Activated CD4-positive, alpha-beta T cell treated with anti-CD3 and anti-CD28 coated beads, Interleukin-2, Interleukin-6, amounts not matched to agents 100 ng/mL and 50 ng/mL, durations not matched to agents 16 hours and 8 hours (primary cell): ENCODE measurements at places on chromosomes 3 and 15.
A peak's percentile ranks its signal among the peaks of the same experiment; 100 is the strongest.

DNA sequence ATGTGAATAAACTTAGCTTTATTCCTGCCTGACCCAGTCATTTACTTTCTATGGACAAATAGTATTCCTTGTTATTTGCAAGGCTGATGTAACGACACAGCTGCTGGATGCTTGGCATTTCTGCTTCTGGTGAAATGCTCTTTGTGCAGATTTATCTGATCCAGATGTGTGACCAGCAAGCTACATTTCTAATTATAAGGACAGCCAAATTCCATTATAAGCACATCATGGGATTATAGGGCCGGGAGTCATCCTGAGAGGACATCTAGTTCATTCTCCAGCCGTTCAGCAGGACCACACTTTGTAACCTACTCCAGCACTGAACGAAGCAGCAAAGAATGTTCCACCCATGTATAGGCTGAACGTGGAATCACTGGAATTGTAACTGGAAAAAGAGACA lies 42.9 kb downstream of the FNDC3B start:
- DNase-seq = no peak

- no peak for DNase-seq
These were observed 117.9 kb downstream of the MITF start for GRCh38 chr3:69856965-69857705.

- no peak for DNase-seq
These were observed 417 bp downstream of the HACD2 start for GRCh38 chr3:123584284-123584987.

DNA sequence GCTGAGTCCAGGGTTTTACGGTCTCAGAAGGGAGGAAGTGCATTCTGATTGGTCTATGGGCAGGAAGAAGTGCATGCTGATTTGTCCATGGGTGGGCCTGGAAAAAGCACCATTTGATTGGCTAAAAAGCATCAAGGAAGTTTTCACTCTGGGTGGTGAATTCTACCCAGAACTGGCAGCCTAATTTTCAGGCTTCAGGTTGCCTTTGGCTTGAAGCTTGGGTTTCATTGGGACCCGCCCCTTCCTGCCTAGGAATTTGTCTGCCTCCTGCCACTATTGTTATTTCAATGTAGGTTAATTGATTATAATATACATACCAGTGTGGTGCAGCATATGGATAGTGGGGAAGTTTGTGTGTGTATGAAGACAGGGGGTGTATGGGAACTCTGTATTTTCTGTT lies 1355.9 kb downstream of the SI start:
- no peak for DNase-seq

DNA sequence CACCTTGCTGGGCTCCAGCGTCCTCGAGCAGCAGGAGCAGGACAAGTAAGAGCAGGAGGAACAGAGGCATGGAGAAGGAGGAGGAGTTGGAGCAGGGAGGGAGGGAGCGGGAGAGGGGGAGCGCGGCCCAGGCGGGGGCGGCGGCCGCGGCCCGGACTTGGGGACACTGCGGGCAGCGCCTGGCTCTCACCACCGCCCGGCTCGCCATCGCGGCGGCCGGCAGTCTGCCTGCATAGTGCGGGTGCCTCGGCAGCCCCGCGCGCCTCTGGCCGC lies 440 bp downstream of the DCBLD2 start:
- DNase-seq = no peak

GRCh38 chr15:62912808-62913207 lies 129.7 kb upstream of the TPM1 start:
- no peak for DNase-seq

GRCh38 chr3:173734895-173735294 lies 337.4 kb downstream of the NLGN1 start:
- DNase-seq = no peak

DNA sequence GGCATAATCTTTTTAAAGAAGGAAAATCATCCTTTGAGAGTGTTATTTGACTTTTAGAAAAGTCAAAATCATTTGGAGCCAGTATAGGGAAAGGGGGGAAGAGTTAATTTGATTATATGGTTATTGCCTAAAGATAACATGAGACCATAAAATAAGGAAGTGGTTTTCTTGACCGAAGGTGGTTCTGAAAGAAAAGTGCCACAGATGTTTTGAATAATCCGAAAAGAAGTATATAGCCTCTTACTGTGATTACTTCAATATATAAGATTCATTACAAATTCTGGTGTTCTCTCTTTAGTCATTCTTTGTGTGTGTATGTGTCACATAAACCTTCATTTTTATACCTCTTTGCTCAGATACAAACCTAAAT lies 1.1 kb downstream of the DNAJB11 start:
- no peak for DNase-seq

DNA sequence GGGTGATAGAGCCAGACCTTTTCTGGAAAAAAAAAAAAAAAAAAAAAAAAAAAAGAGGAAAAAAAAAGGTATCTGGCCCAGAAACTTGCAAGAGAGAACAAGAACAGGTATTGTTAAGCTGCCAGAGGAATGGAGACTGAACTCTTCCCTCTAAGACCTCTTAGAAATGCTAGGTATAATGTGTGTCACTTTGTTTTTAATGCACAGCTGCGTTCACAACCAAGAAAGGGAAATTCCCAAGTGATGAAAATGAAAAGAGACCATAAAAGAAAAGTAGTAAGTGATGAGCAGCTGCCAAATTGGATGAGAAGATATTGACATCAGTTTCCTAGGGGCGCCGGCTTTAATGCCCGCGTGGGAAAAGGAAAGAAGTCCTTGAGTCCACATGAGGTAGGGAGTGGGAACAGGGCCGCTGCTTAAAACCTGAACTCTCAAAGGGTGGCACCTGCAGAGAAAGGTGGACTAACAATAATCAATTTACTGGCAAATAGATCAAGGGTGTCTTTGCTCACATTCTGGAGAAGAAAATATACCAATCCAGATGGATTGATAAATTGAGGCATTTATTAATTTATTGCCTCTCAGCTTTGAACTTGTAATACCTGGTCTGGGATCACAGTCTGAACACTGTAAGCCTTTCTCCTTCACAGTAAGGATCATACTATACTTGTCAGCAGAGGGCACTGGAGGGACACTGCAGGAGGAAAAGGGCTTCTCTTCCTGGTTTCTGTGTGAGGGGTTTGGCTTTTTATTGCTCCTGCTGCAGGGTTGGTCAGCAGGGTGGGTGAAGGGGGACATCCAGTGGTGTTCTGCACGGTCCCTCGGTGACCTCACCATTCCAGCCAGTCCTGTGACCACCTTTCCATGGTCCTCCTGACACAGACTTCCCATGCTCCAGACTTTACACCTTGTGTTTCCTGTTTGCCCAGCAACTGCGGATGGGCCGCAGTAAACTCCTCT lies 131.6 kb downstream of the AQP9 start:
- peak; percentile 30 for DNase-seq
